Mesothelial cell of epicardium (in vitro differentiated cells): ENCODE measurements at places on chromosomes 12 and 14. TPM values are rescaled to one million over a fixed set of nuclear protein-coding genes. Genes with fewer than 3 reads are reported as not detected.

Gene JDP2
- total RNA-seq: 43.4 to 51.1 TPM (median 44.4 TPM) in 3 replicates

Gene EPYC
- total RNA-seq: not detected in 3 replicates

Gene ADAMTS20
- total RNA-seq: 1.6 to 2.1 TPM (median 2.1 TPM) in 3 replicates

- DNase-seq: no peak
Measured at GRCh38 chr14:69475194-69475818, 9.2 kb upstream of the PLEKHD1 start.

- DNase-seq: no peak
Measured at GRCh38 chr14:40402957-40403356, 970.7 kb upstream of the FBXO33 start.

DNA sequence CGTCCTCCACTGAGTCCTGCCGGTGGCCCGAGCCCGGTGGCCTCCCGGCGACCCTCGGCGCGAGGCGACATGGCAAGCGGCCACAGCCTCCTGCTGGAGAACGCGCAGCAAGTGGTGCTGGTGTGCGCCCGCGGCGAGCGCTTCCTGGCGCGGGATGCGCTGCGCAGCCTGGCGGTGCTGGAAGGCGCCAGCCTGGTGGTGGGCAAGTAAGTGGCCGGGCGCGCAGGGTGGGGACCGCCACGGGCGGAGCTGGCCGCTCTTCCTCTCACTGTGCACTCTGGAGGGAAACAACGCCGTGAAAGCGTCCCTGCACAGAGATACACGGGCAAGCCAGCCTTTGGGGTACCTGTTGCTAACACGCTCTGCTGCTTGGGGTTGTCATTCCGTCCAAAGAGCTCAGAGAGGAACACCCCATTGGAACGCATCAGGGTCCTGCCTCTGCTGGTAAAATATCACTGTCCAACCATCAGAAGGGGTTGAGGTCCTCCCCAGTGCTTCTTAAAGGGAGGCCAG is at the start of gene AMDHD1:
TSS of gene AMDHD1 (plus strand) at position 2 of the 513 bp plus-strand sequence. CDS start at position 70, 68 bp downstream.
- peak; percentile 71 for DNase-seq

DNA sequence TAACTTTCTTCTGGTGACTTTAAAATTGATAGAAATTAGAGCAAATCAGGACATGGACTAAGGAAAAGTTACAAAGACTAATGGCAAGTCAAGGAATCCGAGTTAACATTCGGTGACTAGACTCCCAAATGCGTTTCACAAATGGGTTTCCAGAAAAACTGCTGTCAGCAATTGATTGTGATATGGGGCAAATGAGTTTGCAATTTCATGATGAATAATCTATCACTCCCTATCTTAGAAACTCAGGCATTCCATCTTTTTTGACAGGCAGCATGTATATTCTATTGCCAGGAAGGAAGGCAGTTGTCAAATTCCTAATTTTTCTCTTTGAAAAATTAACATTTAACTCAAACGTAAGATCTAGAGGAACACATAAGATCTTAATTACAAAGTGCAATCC is 40.5 kb upstream of the PLXNC1 start:
- no peak for DNase-seq

DNA sequence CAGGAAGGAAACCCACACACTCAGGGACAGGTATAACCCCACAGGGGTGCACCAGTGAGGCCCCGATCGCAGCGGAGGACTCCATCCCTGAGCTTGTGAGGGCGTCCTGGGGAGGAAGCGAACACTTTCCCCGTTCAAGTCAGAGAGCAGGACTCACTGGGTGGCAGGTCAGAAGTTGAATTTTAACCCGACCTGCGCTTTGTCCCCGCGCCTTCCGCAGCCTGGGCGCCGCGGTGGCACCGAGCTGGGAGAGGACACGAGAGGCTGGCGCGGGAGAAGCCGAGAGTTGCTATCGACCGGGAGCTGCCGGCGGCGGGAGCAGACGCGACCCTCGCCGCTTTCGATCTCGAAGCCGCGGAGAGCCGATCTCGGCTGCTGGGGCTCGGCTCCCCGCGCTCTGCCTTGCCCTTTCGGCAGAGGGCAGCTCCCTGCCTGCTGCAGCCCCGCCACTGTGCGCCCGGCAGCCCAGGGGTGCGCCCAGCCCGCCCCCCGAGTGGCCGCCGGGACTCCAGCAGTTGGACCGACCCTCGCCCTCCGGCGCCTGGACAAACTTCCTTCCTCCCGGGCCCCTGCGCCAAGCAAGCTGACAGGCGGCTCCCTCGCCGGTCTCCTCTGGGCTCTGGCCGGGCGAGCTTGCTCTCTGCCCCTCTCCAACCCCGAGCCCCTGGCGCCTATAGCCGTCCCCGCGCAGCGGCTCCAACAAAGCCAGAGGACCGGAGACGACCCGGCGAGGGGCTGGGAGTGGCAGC is 918 bp downstream of the LIN7A start:
- peak; percentile 39 for DNase-seq
